ENCODE measurements at places on chromosomes 5 and 9.

- DNase-seq: no peak
Observed at GRCh38 chr5:67265951-67266350, 69.4 kb upstream of the CD180 start.

GRCh38 chr5:103624035-103624480 is 61.5 kb upstream of the NUDT12 start:
- DNase-seq: no peak

DNA sequence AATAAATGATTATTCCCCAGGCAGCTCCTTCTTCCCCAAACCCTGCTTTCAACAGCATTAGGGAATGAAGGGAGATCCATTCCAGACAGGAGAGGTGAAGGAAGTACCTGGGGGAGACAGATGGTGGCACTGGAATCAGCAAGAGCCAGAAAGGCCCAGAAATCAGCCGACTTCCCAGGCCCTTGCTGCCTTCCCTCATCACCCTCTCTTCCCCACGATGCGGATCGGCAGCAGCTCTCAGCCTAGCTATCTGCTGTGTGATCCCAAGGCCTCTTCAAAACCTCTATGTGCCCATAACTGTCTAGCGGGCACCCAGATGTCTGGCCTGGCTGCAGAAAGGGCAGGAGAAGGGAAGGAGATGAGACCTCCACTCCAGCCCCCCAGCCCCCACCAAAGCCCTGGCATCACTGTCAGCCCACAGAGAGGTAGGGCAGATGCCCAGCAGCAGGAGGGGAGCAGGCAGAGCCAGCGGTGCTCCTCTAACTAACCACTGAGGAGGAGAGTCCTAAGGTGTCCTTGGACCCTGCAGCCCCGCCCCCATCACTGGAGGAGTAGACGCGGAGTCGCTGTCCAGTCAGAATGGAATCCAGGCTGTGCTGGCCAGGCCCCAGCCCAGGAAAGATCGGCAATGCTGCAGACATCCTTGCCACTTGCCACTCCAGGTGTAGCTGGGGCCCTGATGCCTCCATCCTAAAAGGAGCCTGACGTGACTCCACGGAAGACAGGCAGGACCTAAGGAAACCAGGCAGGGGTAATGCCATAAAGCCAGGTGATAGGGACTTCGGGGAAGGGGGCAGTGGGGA is 12.7 kb downstream of the CNTFR start:
- no peak for DNase-seq

- DNase-seq: no peak
Observed at GRCh38 chr5:16957304-16958196, 21.5 kb upstream of the MYO10 start.

DNA sequence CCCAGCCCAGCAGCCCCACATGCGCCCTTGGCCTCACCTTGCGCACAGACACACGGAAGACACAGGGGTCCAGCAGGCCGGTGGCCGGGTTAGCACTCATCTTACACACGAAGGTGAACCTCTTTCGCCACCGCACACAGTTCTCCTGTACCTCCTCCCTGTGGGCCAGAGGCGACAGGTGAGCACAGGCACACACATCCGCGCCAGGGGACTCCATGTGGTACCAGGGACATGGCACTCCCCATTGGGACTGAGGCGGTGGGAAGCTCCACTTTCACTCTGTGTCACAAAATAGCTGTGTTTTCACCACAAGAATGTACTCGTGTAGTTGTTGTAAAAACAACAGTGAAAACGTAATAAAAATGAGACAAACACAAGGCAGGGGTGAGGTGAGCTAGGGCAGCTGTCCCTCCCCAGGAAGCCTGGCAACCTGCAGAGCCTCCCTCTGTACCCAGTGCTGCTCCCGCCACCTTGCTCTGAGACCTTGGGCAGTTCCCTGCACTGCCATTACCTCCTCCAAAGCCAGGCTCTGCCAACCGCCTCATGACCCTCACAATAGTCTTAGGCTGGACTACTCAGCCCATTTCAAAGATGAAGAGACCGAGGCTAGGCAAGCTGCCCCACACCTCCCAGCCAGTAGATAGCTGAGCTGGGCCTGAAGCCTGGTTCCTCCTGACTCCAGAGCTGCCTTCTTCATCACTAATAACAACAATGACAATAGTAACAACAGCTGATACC is 16.3 kb upstream of the DPM2 start:
- no peak for DNase-seq

- DNase-seq: peak; percentile 84
Observed at GRCh38 chr5:107289030-107289714, 381.6 kb downstream of the EFNA5 start.

DNA sequence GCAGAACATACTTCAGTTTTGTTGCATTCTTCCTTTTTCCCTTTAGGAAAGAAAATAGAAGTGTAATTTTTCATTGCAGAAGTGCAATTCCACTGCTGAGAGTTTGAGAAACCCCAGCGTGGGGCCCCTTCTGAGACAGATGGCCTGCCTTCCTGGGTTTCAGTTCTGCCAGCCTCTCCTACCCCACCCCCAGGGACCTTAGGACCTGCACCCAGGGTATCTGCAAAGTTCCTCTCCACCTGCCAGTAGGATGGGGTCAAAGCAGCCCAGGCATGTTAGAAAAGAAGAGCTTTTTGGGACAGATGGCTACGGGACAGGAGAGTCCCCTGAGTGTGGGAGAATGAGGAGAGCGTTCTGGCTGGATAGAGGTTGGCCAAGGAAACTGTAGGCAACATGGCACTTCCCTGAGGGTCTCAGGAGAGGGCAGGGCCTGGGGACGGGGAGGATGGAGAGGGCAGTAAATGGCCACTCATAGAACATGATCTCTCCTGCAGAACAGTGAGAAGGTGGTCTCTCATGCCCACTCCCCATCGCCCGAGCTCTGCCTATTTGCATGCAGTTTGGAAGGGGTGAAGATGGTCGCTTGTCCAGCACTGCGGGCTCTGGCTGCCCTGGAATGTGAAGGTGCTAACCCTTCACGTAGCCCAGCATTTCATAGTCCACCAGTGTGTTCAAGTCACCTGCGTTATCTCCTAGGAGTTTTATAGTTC is at the start of gene TIFAB:
TIFAB (minus strand) TSS at position 31 of the 710 bp plus-strand sequence. CDS start 2,412 bp downstream, outside the sequence.
- no peak for DNase-seq

DNA sequence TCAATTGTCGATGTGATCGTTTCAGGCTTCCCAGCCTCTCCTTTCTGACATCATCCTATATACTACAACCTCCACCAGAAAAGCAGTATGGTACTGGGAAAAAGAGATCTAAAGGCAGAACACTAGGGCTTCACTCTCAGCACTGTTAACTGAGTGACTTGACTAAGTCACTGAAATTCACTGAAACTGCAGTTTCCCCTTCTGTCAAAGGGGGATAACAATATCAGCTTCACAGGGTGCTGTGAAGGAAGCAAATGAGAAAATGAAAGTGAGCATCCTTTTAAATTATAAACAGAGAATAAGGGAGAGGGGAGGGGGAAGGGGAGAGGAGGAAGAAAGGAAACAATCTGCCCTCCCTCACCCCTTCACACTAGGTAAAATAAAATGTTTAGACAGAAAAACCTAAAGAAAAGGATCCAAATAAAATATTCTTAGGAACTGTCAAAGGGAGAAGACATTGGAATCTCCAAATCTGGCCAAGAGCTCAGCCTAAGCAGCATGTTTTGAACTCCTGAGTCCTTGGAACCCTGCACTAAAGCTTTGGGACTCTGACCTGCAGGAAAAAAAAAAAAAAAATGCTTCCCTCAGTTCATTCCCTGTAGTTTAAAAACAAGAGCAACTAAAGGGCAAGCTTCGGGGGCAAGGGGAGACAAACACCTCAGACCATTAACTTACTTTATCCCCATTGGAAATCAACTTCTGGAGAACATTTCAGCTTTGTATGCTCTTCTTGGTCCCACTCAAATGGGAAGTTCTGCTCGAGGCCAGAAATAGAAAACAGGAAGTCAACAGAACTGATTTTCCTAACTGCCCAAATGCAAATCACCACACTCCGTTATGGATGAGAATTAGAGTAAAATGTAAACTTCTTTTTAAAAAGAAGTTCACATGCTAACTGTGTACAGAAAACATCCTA is 178.3 kb downstream of the DEPDC1B start:
- no peak for DNase-seq

All from SK-MEL-5 (cell line).